ENCODE measurements at places on chromosomes 13 and 19.
A peak's percentile ranks its signal among the peaks of the same experiment; 100 is the strongest.

DNA sequence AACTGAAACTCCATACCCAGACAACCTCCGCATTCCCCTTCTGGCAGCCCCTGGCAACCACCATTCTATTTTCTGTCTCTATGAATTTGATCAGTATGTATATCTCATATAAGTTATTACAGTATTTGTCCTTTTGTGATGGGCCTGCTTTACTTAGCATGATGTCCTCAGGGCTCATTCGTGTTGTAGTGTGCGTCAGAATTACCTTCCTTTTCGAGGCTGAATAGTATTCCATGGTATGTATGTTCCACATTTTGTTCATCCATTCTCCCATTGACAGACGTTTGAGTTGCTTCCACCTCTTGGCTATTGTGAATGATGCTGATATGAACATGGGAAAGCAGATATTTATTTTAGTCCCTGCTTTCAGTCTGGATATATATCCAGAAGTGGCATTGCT is 5.0 kb downstream of the PLEKHF1 start:
- no peak overlapping the region for H3K4me3 ChIP-seq
- no peak for DNase-seq
- H3K27me3 ChIP-seq = no peaks in the 10 kb centered on the region
- H3K27ac ChIP-seq = no peak overlapping the region
- peaks cover 44% of the 10 kb centered on the region for H3K4me1 ChIP-seq

GRCh38 chr13:106561551-106562170 is 6.3 kb downstream of the ARGLU1 start:
- H3K4me3 ChIP-seq = no peak overlapping the region
- no peak for DNase-seq
- no peaks in the 10 kb centered on the region for H3K27me3 ChIP-seq
- peaks cover 10% of the 10 kb centered on the region for H3K4me1 ChIP-seq

DNA sequence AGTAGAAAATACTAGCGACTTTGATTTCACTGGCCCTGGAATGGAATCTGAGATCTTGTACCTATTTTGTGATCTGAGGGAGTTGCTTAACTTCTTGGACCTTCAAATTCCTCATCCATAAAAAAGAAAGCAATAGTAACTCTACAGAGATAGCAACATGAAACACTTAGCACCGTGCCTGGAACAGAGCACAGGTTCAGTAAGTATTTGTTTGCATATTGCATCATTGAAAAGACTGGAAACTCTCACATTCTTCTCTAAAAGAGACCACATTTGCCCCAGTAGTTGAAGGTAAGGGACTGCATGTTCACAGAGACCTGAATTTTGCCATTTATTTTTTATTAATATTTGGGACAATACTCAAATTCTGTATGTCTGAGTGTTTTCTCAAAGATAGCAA is 358.1 kb downstream of the COG6 start:
- no peak overlapping the region for H3K4me3 ChIP-seq
- no peak overlapping the region for H3K27ac ChIP-seq
- H3K36me3 ChIP-seq = no peaks in the 10 kb centered on the region
- no peaks in the 10 kb centered on the region for H3K4me1 ChIP-seq
- no peaks in the 10 kb centered on the region for H3K27me3 ChIP-seq

GRCh38 chr19:12647490-12648071 is 19.0 kb downstream of the MAN2B1 start:
- H3K27ac ChIP-seq = no peak overlapping the region
- no peak for DNase-seq
- peaks cover 11% of the 10 kb centered on the region for H3K4me1 ChIP-seq

DNA sequence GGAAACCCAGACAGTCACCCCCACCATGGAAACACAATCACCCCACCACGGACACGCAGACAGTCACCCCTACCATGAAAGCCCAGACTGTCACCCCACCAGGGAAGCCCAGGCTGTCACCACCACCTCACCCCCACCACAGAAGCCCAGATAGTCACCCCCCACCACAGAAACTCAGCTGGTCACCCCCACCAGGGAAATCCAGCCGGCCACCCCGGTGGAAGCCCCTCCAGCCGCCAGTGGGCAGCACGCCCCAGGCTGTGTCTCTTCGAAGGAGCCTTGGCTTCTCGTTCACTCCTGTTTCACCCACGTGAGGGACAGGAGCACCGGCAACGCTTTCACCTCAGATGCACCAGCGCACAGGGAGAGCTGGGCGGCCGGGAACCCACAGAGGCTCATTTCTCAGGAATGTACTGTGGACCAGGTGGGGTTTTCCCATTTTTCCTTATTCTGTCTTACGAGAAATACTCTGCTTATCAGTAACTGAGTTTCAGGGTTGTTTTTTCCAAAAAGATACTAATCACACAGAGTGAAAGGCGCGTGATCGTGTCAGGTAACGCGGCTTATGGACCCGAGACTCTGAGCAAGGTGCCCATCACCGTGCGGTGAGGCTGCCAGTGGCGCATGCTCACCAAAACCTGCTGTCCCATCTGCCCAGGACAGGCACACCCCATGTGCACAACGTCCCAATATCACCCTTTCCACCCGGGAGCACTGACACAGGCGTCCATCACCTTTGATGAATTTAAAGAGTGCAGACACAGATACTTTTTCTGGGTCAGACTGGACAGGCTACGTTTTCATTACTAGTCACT is 28.0 kb downstream of the CARS2 start:
- no peaks in the 10 kb centered on the region for H3K27me3 ChIP-seq
- no peak for DNase-seq
- no peak overlapping the region for H3K4me3 ChIP-seq

DNA sequence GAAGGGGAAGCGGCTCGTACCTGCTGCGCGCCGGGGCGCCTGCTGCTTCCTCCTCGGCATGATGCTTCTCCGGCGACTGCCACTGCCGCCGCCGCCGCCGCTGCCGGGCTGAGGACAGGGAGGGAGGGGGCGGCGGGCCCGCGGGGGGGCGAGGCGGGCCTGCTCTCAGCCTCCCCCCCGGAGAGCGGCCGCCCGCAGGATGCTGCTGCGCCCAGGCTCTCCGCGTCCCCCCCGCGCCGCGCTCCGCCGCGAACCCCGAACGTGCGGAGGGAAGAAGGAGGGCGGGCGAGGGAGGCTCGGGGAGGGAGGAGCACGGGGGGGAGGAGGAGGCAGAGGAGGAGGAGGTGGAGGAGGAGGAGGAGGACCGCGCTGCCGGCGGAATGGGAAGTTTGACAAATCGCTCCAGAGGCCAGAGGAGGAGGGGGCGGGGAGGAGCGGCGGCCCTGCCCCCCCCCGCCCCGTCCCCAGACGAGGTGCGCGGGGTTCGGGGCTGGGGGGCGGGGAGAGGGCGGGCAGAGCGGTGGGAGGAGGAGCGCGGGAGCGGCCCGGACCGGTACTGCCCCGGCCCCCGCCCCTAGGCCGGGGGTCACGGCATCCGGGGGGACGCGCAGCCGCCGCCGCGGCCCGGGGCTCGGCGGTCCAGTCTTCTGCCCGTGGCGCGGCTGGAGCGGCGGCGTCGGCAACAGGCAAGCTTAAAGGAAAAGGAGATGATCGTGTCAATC is at the start of gene TSHZ3:
Gene TSHZ3, minus strand, starts transcription at position 277 of the 722 bp plus-strand sequence. Its CDS starts 217 bp downstream, at position 60.
- no peaks in the 10 kb centered on the region for H3K36me3 ChIP-seq
- peak within 1 kb of the TSS; percentile 98 for H3K27ac ChIP-seq
- peaks cover 77% of the 10 kb centered on the region for H3K4me1 ChIP-seq

DNA sequence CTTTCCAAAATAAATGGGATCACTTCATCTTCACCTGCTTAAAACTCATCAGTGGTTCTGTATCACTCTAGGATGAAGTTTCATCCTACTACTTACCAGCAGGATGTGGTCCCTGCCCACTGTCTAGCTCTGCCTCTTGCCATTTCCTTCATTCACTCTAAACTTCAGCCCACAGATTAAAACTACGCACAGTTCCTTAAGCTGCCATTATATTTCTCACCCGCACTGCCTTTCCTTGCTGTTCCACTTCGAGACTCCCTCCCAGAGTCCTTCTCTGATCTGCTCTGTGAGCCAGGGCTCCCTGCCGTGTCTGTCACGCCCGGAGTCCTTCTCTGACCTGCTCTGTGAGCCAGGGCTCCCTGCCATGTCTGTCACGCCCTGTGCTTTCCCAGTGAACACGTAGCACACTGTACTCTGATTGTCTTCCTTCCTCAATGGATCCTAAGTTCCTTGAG is 52.0 kb upstream of the NPAS1 start:
- no peaks in the 10 kb centered on the region for H3K27me3 ChIP-seq
- H3K4me3 ChIP-seq = no peak overlapping the region
- H3K27ac ChIP-seq = peak overlapping the region; percentile 47

DNA sequence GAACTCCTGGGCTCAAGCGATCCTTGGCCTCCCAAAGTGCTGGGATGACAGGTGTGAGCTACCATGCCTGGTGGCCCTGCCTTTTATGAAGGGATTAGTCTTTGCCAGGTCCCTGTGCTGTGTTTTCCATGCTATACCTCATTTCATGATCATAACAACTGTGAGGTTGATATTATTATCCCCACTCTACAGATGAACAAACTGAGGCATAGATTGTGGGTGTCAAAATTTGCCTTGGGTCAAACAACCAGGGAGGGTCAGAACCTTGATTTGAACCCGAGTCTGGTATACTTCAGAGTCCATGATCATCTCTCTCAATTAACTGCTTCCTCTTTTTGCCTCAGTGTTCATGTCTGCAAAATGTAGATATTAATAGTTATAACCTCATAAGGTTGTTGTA is 6.9 kb downstream of the PINLYP start:
- H3K27me3 ChIP-seq = no peaks in the 10 kb centered on the region
- no peak for DNase-seq
- no peak overlapping the region for H3K4me3 ChIP-seq

- no peaks in the 10 kb centered on the region for H3K27me3 ChIP-seq
- H3K27ac ChIP-seq = peak overlapping the region; percentile 64
- H3K4me1 ChIP-seq = peaks cover 16% of the 10 kb centered on the region
- H3K36me3 ChIP-seq = no peaks in the 10 kb centered on the region
- H3K4me3 ChIP-seq = no peak overlapping the region
Observed at GRCh38 chr13:112740502-112741131, 50.8 kb downstream of the ATP11A start.

GRCh38 chr19:53328967-53329366 is 4.6 kb upstream of the ZNF845 start:
- peaks cover 10% of the 10 kb centered on the region for H3K4me1 ChIP-seq
- H3K36me3 ChIP-seq = no peaks in the 10 kb centered on the region
- H3K27me3 ChIP-seq = no peaks in the 10 kb centered on the region

- DNase-seq = no peak
- H3K36me3 ChIP-seq = no peaks in the 10 kb centered on the region
- no peak overlapping the region for H3K27ac ChIP-seq
- H3K27me3 ChIP-seq = no peaks in the 10 kb centered on the region
- no peak overlapping the region for H3K4me3 ChIP-seq
Observed at GRCh38 chr13:102309110-102309509, 92.7 kb downstream of the FGF14 start.

All from esophagus squamous epithelium (tissue), 5 donors.